Motor neuron (in vitro differentiated cells): ENCODE measurements at places on chromosomes 3 and 15. TPM values are rescaled to one million over a fixed set of nuclear protein-coding genes. Genes with fewer than 3 reads are reported as not detected.

DNA sequence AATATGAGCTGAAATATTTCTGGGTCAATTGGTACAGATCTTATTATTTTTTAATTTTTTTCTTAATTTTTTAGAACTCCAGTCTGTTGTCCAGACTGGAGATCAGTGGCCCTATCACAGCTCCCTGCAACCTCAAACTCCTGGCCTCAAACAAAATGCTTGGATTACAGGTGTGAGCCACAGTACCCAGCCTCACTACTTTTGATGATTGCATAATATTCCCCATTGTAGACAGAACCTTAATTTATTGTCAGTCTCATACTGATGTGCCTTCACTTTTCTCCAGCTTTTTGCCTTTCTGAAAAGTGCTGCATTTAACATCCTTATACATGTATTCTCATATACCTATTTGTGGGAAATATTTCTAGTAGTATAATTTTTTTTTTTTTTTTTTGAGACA, 144.9 kb downstream of the LIPC start:
- no peak for ATAC-seq

GRCh38 chr15:43153269-43153668, 19.9 kb downstream of the TMEM62 start:
- ATAC-seq: no peak

GRCh38 chr3:56725175-56725574, 42.1 kb upstream of the TASOR start:
- no peak for ATAC-seq

DNA sequence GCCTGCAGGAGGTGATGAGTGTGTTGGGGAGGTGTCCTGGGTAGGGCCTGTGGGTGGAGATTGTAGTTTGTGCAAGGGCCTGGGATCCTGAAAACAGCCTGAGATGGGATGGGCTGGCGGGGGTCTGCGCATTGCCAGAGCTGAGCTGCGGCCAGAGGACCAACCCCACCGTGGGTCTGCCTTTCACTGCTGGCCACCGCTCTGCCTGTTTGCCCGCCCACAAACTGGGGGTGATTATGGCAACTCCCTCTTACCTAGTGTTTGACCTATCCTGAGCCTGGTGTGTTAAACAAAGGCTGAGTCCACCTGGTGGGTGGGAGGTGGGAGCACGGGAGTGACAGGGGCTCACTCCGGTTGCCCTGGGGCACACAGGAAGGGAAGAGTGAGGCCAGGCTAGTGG, 9.8 kb downstream of the ABTB1 start:
- ATAC-seq: no peak

ITPKA gene
- total RNA-seq: 0.45 and 0.59 TPM in 2 replicates

LRTM1 gene
- total RNA-seq: 0.32 and 0.67 TPM in 2 replicates

DLL4 gene
- 0.93 and 1.8 TPM in 2 replicates for total RNA-seq

WDR93 gene
- 0.11 and 0.13 TPM in 2 replicates for total RNA-seq
